ENCODE measurements at places on chromosomes 16 and 17.

DNA sequence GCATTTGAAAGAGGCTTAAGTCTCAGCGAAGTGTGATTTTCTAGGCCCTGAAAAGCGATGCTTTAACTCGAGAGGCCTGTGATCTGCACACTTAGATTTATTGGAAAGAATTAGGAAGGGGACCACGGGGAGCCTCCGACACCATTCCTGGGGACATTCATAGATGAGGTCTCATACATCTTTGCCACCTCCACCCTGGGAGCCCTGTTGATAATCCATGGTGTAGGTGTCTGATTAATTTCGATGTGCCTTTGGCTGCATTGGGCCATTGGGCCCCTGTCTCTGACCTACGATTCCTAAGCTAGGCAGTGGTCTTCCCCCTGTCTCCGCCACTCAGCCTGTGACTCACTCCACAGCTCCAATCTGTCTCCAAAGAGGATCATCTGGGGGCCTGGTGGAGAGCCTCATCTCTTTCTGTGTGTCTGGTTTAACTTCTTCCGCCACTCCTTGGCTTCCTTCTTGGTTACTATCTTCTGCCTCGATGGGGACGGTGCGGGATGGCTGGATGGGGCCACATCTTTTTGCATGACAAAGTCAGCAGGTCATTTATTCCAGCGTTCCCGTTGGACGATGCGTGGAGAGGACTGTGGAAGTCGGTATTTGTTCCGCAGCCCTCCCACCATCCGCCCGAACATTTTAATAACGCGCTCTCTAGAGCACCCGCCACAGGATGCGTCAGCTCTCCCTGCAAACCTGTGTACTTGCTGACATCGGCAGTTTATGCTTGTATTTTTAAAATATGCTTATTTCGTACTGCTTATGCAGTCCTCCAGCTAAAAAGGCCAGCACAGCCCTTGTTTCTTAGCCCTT, 109.3 kb downstream of the IRX3 start:
- no peak for DNase-seq

DNA sequence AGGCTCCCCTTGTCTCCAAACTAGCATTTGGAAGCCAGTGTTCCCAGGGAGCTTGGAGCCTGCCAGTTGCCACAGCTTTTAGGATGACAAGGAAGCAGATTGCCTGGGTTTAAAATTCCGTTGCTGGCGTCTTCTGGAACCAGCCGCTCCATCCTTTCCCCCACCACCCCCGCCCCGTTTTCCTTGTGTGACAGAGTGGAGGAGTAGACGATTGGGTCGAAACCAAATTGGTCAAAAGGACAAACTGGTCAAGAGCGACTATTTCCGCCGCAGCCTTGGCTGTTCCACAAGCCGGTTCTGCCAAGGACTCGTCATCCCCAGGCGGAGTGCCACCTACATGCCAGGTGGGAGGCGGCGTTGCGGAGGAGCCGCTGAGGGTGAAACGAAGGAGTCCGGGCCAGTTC, 91.1 kb downstream of the RPA1 start:
- DNase-seq, result no peak

- no peak for DNase-seq
These were observed 251.4 kb downstream of the PHKB start for GRCh38 chr16:47712276-47713224.

DNA sequence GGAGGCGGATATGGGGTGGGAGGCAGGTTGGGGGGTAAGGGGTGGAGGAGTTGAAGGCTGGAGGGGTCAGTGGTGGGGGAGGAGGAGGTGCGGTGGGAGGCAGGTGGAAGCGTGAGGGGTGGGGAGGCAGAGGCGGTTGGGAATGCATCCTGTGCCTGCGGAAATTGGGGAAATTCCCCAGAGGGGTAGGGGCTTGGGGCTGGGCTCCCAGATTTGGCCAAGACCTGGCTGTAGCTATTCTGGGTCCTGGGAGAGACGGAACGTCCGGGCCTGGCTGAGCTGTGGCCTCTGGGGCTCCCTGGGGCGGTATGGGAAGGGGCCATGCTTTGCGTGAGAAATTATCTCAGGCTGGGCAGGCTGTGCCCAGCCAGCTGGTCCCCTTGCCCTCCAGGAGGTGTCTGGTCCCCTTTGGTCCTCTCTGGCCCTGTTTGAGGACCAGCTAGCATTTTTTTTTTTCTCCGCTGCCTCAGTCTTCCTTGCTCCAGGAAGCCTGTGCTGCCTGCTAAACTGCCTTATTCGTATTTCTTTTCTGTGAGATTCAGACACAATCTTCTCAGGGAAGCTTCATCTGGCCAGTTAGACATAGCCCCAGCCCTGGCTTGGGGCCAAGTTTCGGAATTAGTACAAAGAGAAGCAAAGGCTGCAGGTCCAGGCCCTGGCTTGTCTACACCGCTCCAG, 7.3 kb upstream of the TRPV2 start:
- DNase-seq, result peak; percentile 18

DNA sequence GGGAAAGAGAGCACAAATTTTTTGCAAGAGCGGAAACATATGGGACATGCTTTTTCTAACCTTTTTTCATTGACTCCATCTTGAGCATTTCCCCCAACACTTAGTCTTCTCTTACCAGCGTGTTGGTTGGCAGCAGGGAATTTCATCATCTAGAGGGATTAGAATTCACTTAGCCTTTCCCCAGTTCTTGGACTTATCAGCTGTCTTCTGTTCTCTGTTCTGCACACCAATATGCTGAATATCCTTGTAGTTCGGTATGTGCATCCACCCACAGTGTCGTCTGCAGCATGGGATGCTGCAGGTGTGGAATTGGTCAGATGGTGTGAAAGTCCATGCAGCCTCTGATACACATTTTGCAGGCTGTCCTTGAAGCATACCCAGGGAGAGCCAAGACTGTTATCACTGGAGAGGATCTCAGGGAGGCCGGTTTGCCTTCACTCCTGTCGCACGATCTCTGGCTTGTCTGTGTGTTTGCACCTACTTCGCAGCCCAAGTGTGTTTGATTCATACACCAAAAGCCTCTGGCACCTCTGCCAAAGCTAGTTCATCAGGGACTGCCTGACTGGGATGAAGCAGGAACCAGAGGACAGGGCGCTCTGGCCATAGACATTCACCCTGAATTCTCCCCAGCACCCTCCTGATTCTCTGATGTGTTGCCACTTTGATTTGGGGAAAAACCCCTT, 93.3 kb downstream of the SOCS1 start:
- no peak for DNase-seq

GRCh38 chr17:18182978-18183333, 672 bp upstream of the ALKBH5 start:
- peak; percentile 76 for DNase-seq

DNA sequence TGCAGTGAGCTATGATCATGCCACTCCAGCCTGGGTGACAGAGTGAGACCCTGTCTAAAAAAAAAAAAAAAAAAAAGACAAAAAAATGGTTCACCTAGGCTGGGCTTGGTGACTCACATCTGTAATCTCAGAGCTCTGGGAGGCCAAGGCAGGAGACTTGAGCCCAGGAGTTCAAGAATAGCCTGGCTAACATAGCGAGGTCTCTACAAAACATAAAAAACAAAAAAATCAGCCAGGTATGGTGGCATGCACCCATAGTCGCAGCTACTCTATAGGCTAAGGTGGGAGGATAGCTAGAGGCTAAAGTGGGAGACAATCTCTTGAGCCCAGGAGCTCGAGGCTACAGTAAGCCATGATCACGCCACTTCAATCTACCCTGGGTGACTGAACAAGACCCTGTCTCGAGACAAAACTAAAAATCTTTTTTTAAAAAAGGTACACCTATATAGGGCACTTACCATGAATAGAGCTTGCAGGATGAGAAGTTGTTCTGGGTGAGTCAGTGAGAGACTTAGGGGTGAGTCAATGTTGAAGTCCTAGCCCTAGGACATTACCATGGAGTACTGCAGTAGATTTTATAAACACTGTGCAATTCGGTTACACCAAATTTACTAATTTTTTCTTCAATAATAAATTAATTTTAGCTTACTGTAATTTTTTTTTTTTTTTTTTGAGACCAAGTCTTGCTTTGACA, 19.0 kb downstream of the USP32 start:
- DNase-seq, result no peak

- no peak for DNase-seq
These were observed 37.8 kb downstream of the KLHDC4 start for GRCh38 chr16:87728026-87728425.

DNA sequence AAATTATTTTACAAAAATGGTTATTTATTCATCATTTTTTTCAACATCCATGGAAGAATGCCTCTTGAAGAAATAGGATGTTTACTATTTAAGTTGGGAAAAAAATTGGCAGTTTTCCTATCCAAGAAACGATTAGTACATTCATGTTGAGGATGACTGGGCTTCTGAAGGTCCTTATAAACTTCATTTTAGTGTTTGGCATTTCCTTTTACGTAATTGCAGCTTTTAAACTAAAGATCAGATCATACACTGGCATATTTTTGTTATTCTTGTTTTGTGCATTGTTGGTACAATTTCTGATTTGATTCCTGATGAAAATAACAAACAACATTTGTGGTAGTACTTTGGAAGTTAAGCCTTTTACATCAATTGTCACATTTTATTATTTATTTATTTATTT, 11.5 kb downstream of the KCNJ16 start:
- no peak for DNase-seq

DNA sequence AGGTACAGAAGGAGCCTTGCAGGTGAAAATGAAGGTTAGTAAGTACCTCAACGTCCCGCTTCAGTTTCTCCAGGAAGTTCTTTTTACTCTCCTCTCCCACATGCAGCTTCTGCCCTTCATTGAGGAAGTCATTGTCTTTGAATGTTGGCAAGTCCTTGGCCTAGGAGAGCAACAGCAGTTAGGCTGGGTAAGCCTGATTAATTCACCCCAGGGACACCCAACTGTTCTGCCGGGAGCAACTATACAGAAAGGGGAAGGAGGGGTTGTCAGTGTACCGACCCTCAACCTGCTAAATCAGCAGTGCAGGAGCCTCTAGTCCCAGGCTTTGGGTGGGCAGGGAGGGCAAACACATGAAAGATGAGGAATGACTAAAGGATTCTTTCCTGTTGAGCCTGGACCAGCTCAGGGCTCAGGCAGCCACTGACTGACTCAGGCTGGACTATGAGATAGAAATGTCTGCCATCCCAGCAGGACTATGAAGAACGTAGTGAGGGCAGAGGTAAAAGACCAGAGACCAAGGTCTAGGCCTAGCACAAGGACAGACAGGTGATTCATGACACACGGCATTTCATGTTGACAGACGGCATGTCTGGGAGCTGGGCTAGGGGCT, 21.6 kb downstream of the PIP4K2B start:
- no peak for DNase-seq

- DNase-seq, result no peak
These were observed 18.7 kb upstream of the ARHGAP17 start for GRCh38 chr16:25033852-25034251.

DNA sequence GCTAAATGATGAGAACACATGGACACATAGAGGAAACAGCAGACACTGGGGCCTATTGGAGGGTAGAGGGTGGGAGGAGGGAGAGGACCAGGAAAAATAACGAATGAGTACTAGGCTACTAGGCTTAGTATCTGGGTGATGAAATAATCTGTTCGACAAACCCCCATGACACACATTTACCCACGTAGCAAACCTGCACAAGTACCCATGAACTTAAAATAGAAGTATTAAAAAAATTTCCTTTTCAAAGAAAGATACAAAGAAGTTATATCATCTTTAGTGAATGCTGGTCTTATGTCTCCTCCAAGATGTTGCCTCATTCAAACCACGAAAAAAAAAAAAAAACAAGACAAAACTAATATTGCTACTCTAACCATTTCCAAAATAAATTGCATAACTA, 31.7 kb downstream of the MBTD1 start:
- no peak for DNase-seq

DNA sequence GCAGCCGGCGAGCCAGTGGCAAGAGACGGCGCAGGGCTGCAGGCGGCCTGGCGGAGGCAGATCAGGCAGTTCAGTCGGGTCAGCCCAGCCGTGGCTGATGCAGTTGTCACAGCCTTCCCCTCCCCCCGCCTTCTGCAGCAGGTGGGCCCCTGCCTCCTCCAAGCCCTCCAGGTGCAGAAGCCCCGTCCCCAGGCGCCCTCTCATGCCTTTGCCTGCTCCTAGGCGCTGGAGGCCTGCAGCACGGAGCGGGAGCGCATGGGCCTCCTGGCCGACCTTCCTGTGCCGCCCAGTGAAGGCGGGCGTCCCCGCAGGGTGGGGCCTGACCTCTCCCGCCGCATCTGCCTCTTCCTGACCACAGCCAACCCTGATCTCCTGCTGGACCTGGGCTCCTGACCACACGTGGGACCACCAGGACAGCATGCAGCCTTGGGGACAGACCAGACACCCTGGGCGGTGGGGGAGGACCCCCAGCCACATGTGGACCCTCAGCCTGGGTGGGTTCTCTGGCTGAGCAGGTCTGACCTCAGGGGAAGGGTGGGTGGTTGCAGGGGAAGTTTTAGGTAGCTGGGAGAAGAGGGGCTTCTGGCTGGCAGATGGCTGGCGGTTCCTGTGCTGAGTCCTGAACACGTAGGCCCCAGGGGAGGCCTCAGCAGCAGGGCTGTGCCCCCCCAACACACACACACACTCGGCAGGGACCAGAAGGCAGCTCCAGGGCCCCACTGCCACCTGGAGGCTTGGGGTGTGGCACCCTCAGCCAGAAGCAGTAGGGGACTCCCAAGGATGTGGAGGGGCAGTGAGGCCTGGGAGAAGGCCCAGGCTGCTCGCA, 3.1 kb upstream of the MRPS34 start:
- no peak for DNase-seq

DNA sequence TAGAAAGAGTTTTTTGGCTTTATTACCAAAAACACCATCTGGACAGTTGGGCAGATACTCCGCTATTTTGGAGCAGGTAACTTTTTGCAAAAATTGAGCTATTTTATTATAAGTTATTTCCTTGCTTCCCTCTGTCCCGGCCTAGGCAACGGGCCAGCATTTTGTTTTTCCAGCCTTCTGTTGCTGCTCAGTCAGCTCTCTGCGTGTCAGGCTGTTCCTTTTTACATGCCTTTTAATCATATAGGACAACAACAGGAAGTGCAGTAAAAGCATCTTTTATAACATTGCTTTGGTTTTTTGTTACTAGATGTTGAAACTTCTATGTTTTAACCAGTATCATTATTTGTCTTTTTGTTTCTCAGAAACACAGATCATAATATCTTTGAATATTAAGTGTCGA, 30.4 kb downstream of the PPM1D start:
- no peak for DNase-seq

DNA sequence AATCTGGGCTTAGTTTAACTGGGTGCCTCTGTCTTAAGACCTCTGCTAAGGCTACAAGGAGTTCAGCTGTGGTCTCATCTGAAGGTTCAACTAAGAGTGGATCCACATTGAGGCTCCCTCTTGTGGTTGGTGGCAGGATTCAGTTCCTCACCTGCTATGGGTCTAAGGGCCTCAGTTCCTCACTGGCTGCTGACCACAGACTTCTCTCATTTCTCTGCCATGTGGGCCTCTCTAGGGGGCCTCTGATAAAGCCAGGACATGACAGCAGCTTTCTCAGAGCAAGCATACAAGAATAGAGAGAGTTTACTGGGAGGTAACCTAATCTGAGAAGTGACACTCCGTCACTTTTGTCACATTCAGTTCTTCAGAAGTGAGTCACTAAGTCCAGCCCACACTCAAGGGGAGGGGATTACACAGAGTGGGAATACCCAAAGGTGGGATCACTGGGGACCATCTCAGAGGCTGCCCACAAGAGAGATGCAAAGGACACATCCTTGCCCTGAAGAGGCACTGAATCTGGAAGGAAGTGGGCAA, 19.2 kb upstream of the ABAT start:
- DNase-seq, result peak; percentile 20

GRCh38 chr17:43988301-43988700, 16.1 kb upstream of the NAGS start:
- no peak for DNase-seq

All from nephron progenitor cell (in vitro differentiated cells).